Stimulated activated CD4-positive, alpha-beta T cell treated with anti-CD3 and anti-CD28 coated beads, Interleukin-12 subunit alpha, Interleukin-12 subunit beta, amount 100 ng/mL, for 48 hours (primary cell): ENCODE measurements at places on chromosomes 13 and 19.

- no peak for DNase-seq
These were observed 6.6 kb downstream of the THOP1 start for GRCh38 chr19:2791876-2792275.

GRCh38 chr19:30593356-30593755, 221.2 kb downstream of the ZNF536 start:
- no peak for DNase-seq

GRCh38 chr19:54026656-54027055, 35.2 kb downstream of the CACNG6 start:
- DNase-seq = no peak

DNA sequence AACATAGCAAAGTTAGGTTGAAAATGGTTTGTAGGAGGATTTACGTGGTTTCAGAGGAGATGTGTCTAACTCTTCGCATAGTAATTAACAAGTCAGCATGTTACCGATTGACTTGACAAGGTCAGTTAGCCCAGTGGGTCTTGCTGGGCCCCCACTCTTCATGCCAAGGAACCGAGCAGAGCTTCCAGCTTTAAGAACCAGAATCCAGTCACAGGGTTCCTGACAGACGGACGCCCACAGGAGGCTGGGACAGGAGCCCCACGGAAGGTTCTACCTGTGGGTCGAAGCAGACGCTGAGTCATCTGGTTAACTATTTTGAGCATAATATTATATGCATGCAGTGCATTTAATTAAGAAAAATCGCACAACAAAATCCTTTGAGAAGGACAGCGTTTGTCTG, 3.5 kb downstream of the TMEM255B start:
- DNase-seq = no peak

GRCh38 chr13:48682436-48682835, 28.7 kb downstream of the CYSLTR2 start:
- no peak for DNase-seq

GRCh38 chr19:55649268-55650125, 1.5 kb downstream of the CCDC106 start:
- DNase-seq = no peak

GRCh38 chr19:44069415-44069814, 2.5 kb upstream of the ZNF284 start:
- no peak for DNase-seq

DNA sequence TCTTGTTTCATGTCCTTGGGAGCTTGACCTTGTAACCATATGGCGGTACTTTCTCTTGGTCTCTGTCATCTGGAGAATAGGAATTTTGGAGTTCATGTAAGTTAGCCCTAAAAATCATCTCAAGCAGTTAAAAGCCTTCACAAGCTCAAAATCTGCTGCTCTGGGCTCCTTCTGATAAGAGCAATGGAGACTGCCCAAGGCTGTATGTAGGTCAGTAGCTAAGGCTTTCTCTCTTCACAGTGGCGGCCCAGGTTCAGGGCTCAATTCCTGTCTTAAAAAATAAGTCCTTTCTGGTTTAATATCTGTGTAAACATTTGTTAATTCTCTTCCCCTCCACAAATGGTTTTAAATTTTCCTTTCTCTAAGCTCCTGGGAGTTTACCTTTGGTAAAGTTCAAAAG, 45.3 kb upstream of the ANKRD10 start:
- no peak for DNase-seq

DNA sequence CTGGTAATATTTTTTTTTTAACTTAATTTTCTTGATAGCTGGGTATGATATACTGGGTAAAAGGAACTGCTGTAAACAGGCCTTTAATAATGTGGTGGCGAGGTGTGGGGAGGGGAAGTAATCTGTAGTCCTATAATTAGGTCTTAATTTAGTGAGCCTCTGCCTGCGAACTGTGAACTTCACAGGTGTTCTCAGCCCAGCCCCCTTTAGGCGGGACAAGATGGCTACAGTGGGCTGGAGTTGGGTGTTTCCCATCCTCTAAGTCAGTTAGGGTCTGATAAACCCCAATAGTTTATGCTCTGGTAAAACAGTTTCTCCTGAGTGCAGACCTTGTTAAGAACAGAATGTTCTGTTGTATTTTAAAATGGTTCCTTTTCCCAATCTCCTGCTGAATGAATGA, 97.6 kb upstream of the SERP2 start:
- no peak for DNase-seq

- no peak for DNase-seq
These were observed 23.5 kb downstream of the STARD13 start for GRCh38 chr13:33262062-33262487.

DNA sequence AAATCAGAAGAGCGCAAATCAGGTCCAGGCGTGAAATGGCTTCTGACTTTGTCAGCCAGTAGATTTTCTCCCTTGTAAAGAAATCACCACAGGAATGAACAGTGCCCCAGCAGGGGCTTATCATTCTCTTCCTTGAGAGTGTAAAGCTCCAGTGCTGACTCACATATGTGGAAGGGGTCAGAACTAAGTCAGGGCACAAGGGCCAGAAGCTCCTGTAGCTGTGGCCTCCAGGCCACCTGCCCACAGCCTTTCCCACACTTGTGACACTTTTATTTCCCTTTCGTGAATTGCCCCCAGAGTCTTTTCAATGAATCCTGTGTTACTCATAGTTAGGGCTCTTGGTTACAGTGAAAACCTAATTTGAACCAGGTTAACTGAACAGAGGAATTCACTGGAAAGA, 99.6 kb downstream of the SUCLA2 start:
- DNase-seq = no peak
